ENCODE measurements at places on chromosomes 13 and 19.

GRCh38 chr19:47232422-47233211 lies 1.6 kb upstream of the BBC3 start:
- H3K27ac ChIP-seq, result no peak overlapping the region
- H3K4me3 ChIP-seq, result peak overlapping the region; percentile 83
- H3K4me1 ChIP-seq, result peaks cover 18% of the 10 kb centered on the region
- peaks cover 6% of the 10 kb centered on the region for H3K27me3 ChIP-seq

DNA sequence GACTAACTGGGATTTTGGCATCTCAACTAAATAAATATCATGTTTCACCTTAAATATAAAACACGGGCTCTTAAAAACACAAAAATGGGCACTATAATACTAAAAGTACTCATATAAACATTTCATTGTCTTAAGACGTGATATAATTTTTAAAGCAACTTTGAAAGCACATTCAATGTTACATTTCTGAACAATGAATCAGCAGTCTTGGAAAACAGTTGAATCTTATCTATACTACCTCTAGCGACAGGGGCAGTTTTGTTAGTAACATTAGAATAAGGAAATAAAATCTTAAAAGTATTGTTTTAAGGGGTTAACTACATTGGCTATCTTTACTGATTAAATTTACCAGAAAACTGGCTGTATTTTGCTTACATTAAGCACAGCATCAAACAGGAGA lies 156.9 kb downstream of the UGGT2 start:
- H3K4me1 ChIP-seq, result no peaks in the 10 kb centered on the region
- no peak overlapping the region for H3K27ac ChIP-seq
- no peak overlapping the region for H3K4me3 ChIP-seq
- no peak for DNase-seq

DNA sequence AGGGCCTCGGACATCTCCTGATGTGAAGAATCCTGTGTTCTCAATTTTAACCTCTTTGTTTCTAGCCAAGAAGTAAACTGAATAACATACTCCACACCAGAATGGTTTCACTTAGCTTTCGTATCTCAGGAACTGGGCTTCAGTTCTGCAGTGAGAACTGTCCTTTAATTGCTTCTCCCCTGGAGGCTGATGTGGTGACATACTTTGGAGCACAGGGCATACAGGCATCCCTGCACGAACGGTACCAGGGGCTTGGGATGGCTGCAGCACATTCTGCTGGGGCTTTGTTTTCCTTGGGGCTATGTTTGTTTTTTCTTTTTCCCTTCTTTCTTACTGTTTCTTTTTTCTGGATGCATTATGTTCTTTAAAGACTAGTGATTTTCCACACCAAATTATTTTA lies 230.5 kb downstream of the TM9SF2 start:
- H3K4me3 ChIP-seq, result no peak overlapping the region
- DNase-seq, result no peak
- H3K27ac ChIP-seq, result no peak overlapping the region
- H3K36me3 ChIP-seq, result no peaks in the 10 kb centered on the region
- H3K4me1 ChIP-seq, result peaks cover 51% of the 10 kb centered on the region

GRCh38 chr19:3065675-3066357 lies 3.5 kb upstream of the TLE5 start:
- DNase-seq, result no peak
- H3K36me3 ChIP-seq, result no peaks in the 10 kb centered on the region
- H3K4me3 ChIP-seq, result peak overlapping the region; percentile 49
- no peak overlapping the region for H3K27ac ChIP-seq
- H3K27me3 ChIP-seq, result no peaks in the 10 kb centered on the region

DNA sequence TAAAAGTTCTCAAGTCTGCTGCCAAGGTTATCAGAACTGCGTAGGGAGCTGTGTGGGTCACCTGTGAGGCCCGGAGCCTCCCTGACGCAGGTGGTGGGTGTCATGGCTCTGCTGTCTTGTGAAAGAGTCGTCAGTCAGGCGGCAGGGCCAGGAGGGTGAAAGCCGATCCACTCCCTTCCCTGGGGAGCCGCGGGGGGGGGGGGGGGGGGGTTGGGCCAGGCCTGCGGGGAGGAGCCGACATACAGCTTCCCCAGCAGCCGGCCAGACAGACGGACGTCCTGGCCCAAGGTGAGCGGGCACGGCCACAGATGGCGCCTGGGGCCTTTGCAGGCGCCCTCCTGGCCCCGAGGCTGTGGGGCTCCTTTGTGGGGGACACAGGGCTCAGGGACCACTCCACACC lies 12.4 kb downstream of the SBNO2 start:
- H3K4me3 ChIP-seq, result no peak overlapping the region
- no peaks in the 10 kb centered on the region for H3K27me3 ChIP-seq
- H3K27ac ChIP-seq, result no peak overlapping the region
- peaks cover 7% of the 10 kb centered on the region for H3K4me1 ChIP-seq

DNA sequence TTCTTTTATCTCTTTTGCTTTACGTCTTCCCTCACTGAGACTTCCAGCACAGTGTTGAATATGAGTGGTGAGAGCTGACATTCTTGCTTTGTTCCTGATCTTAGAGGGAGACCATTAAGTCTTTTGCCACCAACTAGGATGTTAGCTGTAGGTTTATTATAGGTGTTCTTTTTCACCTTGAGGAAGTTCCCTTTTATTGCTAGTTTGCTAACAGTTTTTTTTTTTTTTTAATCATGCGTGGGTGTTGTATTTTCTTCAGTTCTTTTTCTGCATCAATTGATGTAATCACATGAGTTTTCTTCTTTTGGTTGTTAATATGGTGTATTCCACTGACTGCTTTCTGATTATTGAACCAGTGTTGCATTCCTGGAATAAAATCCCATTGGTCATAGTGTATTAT lies 21.1 kb downstream of the AP1M1 start:
- H3K4me3 ChIP-seq, result no peak overlapping the region
- no peak for DNase-seq
- peaks cover 53% of the 10 kb centered on the region for H3K36me3 ChIP-seq
- no peaks in the 10 kb centered on the region for H3K4me1 ChIP-seq
- H3K27ac ChIP-seq, result no peak overlapping the region

- no peaks in the 10 kb centered on the region for H3K4me1 ChIP-seq
- no peak for DNase-seq
- no peak overlapping the region for H3K27ac ChIP-seq
- no peak overlapping the region for H3K4me3 ChIP-seq
- H3K27me3 ChIP-seq, result no peaks in the 10 kb centered on the region
Observed at GRCh38 chr13:86052141-86052540, 252.9 kb upstream of the SLITRK6 start.

DNA sequence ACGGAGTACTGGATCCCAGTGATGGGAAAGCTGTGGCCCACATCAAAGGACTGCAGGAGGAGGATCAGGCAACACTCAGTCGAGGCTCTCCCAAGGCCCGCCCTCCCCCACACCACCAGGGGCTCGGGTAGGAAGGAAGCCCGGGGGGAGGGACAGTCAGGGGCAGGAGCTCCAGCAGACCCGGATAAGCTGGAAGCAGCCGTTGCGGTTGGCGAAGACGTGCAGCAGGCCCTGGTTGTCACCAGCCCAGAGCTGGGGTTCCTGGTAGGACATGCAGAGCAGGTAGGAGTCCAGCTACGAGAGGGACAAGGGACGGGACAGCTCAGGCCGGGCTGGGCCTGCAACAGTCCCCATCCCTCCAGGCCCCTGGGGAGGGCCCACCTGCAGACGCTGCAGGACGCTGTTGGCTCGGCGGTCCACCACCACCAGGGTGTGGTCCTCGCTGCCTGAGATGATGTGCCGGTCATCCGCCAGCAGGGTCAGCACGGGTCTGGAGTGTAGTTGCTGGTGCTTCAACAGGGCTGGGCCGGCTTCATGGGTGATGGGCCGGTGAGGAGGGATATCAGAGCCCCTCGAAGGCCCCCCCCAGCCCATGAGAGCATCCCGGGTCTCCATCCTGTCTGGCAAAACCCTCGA lies 1.9 kb downstream of the GNG14 start:
- H3K4me3 ChIP-seq, result no peak overlapping the region
- no peak for DNase-seq
- H3K27ac ChIP-seq, result no peak overlapping the region

DNA sequence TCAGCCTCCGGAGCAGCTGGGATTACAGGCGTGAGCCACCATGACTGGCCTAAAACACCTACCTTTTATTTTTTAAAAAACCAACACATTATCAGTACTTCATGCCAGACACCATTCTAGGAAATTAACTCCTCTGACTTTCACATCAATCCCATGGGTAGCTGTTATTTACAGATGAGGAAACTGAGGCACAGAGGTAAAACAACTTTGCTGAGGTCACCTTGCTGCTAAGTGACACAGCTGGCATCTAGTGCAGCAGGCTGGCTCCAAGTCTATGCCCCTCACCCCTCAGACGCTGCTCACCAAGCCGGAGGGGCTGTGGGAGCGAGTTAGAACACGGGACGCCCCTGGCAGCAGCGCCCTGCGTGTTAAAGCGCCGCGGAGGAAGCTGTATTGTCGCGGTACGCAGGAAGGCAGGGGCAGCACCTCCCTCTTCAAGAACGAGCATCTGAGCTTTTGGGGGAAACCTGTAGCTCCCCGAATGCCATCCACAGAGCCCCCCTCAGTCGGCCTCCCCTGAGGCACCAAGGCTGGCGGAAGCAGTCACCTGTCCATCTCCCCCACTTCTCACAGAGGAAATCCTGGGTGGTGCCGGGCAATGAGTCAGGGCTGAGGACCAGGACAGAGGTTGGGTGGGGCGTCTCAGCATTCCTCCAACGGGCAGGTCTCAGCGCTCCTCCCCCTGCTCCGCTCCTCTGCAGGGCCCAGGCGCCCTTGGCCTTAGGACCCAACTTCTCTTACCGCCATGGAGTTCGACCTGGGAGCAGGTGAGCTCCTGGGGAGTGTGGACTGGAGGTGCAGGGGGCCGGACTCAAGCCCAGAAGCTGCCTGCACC lies at the start of gene C19orf33:
C19orf33 (plus strand) TSS at position 735 of the 835 bp plus-strand sequence; CDS start at position 746, 11 bp downstream.
- H3K4me1 ChIP-seq, result peaks cover 7% of the 10 kb centered on the region
- H3K27me3 ChIP-seq, result no peaks in the 10 kb centered on the region
- DNase-seq, result no peak
- no peak within 1 kb of the TSS for H3K4me3 ChIP-seq
- H3K36me3 ChIP-seq, result no peaks in the 10 kb centered on the region

- no peaks in the 10 kb centered on the region for H3K27me3 ChIP-seq
- no peak overlapping the region for H3K27ac ChIP-seq
- no peak for DNase-seq
Observed at GRCh38 chr13:29481603-29482002, 113.9 kb downstream of the SLC7A1 start.

DNA sequence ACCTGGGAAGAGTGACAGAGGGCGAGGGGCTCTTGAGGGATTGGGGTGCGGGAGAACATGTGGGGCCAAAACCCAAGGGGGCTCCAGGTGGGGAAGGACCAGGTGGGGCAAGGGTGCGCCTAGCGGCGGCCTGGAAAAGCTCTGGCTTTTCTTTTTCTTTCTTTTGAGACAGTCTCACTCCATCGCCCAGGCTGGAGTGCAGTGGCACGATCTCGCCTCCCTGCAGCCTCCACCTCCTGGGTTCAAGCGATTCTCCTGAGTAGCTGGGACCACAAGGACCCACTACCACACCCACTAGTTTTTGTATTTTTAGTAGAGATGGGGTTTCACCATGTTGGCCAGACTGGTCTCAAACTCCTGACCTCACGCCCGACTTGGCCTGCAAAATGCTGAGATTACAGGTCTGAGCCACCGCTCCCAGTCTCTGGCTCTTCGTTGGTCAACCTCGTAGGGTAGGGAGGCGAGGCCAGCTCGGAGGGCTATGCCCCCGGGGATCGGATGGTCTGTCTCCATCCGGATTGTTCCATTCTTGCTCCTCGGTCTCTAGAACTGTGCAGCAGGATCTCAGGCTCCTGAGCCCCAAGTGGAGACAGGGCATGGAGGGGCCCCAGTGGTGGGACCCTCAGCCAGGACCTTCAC lies 3.7 kb downstream of the GADD45B start:
- no peak overlapping the region for H3K27ac ChIP-seq
- peak overlapping the region; percentile 57 for H3K4me3 ChIP-seq
- H3K4me1 ChIP-seq, result peaks cover 27% of the 10 kb centered on the region
- H3K27me3 ChIP-seq, result peaks cover 76% of the 10 kb centered on the region
- no peak for DNase-seq
- no peaks in the 10 kb centered on the region for H3K36me3 ChIP-seq

GRCh38 chr13:39788102-39788501 lies 132.6 kb downstream of the COG6 start:
- DNase-seq, result no peak
- no peak overlapping the region for H3K4me3 ChIP-seq
- no peaks in the 10 kb centered on the region for H3K27me3 ChIP-seq
- peaks cover 7% of the 10 kb centered on the region for H3K36me3 ChIP-seq

- H3K27ac ChIP-seq, result no peak overlapping the region
- peaks cover 19% of the 10 kb centered on the region for H3K4me1 ChIP-seq
- H3K27me3 ChIP-seq, result no peaks in the 10 kb centered on the region
- no peak for DNase-seq
- H3K4me3 ChIP-seq, result peak overlapping the region; percentile 49
Observed at GRCh38 chr19:1907563-1908363, 2.6 kb downstream of the ADAT3 start.

GRCh38 chr13:46341112-46341711 lies 45.8 kb downstream of the RUBCNL start:
- H3K27ac ChIP-seq, result no peak overlapping the region
- H3K36me3 ChIP-seq, result peaks cover 27% of the 10 kb centered on the region
- H3K4me1 ChIP-seq, result peaks cover 37% of the 10 kb centered on the region
- DNase-seq, result no peak
- H3K4me3 ChIP-seq, result no peak overlapping the region
- no peaks in the 10 kb centered on the region for H3K27me3 ChIP-seq

DNA sequence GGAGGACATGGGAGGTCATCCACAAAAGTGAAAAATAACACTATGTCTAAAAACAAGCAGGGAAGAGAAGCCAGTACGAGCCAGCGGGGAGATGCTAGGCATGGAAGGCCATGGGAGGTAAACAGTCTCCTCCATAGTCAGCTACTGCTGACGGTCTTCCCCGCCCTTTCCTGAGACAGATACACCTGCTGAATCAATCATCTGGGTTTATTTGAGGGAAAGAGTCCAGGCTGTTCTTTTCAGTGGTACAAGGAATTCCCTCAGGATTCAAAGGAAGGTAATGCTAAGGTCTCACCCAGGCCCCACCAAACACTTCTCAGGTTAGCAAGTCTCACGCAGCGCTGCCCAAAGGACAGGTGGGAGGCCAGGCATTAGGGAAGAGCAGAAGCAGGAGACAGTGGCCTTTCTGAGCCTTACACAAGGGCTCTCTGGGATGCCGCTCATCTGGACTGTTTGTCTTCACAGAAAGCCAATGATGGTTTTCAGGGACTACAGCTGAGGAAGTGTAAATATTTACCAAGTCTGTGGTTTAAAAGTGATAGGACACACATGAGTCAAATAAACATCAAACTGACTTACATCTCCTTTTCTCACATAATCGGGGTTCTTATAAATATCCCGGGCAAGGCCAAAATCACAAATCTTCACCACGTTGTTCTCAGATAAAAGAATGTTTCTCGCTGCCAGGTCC lies 173.9 kb downstream of the FLT1 start:
- H3K4me3 ChIP-seq, result no peak overlapping the region
- DNase-seq, result no peak

GRCh38 chr13:42119041-42119440 lies 70.6 kb downstream of the DGKH start:
- no peaks in the 10 kb centered on the region for H3K4me1 ChIP-seq
- H3K27ac ChIP-seq, result no peak overlapping the region
- DNase-seq, result no peak
- no peaks in the 10 kb centered on the region for H3K27me3 ChIP-seq
- no peak overlapping the region for H3K4me3 ChIP-seq
